ENCODE measurements at places on chromosomes 5 and 9.

DNA sequence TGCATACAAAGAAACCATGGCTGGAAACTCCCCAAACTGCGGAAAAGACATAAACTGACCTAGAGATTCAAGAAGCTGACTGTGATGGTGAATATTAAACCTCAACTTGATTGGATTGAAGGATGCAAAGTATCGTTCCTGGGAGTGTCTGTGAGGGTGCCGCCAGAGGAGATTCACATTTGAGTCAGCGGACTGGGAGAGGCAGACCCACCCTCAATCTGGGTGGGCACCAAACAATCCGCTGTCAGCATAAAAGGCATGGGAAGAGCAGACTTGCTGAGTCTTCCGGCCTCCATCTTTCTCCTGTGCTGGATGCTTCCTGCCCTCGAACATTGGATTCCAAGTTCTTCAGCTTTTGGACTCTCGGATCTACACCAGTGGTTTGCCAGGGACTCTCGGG, 24.8 kb upstream of the WDR5 start:
- DNase-seq: no peak

DNA sequence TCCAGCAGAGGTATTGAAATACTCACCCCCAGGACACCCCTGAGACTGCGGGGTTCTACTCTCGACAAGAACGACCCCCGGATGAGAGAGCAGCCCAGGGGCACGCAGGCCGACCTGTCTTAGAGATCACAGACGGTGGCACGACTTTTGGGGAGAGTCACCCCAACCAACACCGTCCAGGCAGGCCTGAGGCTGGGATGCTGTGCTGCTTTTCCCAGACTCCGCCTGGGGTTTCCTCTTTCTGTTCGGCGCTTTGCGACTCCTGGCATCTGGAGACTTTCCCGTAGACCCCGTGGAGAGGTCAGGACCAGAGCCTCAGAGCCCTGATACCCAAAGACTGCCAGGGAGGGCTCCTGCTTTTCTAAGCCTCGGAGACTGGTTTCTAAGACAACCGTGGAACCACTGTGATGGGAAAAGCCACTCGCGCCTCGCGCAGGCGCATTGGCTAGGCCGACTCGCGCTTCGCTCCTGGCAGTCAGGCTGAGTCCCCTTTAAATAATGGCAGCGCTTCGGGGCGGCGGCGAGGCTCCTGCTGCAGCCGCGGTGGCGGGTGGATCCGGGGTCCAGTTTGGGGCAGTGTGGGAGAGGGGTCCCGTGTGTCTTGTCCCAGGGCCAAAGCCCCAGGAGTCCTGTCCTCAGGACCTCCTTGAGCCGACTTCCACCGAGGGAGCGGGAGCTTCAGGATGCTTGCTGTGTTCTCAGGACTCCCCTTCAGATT, 484.0 kb downstream of the SPATA31A7 start:
- no peak for DNase-seq

DNA sequence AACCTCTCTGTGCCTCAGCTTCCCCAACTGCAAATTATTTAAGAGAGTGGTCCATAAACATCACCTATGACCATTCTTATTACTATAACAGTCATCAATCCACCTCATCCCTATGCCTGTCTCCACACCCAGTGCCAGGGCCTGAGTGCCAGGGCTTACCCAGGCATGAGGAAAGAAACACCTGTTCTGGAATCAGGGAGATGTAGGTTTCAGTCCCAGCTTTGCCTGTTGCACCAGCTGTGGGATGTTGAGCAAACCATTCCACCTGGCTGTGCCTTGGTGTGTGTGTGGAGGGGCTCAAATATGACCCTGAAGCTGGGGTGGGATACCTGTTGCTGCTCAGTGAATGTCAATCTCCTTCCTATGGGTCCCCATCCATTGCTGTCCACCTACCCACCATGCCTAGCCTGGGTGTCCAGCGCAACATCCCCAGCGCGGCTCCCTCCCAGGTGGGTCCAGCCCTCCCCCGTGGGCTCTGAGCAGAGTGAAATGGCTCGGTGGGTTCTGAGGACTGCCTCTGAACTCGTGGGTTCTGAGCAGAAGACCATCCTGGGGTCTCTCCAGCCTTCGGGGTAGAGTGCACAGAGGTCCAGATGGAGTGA, 16.3 kb downstream of the AKNA start:
- no peak for DNase-seq

DNA sequence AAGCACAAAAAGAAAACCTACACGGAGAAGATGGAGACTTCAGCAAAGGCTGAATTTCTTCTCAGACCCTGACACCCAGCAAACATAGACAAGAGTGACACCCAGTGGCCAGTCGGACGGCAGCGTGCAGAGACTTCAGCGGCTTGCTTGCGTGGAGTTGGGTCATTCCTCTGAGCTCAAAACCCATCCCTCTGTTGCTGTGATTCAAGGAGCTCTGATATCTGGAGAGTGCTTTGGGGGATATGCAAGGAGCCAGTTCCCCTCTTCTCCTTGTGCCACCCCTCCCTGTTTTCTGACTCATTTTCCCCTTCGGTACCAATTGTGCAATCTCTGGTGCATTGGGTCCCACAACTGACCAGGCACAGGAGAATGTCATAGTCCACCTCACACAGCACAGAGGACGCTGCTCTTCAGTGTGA, 27.5 kb downstream of the SH3TC2 start:
- DNase-seq: no peak

GRCh38 chr9:12813960-12814876, 39.4 kb downstream of the LURAP1L start:
- DNase-seq: peak; percentile 81

GRCh38 chr9:120362446-120362845, 217.5 kb downstream of the CDK5RAP2 start:
- DNase-seq: no peak

DNA sequence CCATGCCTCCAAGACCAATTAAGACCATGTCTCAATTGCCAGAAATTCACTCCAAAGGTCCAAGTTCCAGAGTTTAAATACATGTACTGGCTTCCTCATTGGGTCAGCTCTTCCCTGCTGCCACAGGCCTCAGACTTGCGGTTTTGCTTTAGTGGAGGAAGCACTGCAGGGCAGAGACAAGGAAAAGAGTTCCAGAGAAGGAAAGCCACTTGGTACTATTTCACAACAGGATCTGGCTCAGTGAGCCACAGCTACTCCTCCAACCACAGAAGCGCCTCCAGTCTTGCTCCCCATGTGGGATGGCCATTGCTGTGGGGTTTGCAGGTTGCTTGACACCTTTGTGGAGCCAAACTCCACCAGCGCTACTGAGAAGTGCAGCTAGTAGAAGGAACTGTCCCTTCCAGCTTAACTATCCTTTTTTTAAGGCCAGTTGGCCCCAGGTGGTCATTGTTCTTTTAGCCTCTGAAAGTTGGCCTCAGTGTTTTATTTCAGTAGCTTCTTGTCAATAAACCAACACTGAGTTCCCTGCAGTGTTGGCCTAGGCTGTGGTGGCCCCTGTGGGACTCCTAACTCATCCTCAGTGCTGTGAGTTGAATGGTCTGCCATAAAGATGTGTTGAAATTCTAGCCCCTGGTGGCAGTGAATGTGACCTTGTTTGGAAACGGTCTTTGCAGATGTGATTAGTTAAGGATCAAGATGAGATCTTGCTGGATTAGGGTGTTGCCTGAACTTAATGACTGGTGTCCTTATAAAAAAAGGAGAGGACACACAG, 93.7 kb upstream of the DAP start:
- no peak for DNase-seq

DNA sequence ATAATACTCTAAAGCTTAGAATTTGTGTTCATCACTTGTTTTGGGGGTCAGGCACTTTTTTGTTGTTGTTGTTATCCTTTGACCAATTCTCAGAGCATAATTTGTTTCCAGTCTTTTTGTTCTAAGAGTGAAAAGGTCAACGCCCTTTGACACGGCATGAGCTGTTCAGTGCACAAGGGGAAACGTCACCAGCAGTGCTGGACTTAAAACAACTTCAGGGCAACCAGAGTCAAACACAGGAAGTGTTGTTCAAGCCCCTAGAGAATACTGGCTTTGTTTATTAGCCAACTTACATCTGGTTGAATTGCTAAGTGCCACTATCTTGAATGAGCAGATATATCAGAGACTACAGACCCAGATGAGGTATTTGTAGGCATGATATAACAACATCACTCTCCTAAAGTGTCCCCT, 368.9 kb downstream of the TMEM161B start:
- no peak for DNase-seq

- DNase-seq: no peak
These were observed 16.4 kb downstream of the FCN2 start for GRCh38 chr9:134896834-134897583.

DNA sequence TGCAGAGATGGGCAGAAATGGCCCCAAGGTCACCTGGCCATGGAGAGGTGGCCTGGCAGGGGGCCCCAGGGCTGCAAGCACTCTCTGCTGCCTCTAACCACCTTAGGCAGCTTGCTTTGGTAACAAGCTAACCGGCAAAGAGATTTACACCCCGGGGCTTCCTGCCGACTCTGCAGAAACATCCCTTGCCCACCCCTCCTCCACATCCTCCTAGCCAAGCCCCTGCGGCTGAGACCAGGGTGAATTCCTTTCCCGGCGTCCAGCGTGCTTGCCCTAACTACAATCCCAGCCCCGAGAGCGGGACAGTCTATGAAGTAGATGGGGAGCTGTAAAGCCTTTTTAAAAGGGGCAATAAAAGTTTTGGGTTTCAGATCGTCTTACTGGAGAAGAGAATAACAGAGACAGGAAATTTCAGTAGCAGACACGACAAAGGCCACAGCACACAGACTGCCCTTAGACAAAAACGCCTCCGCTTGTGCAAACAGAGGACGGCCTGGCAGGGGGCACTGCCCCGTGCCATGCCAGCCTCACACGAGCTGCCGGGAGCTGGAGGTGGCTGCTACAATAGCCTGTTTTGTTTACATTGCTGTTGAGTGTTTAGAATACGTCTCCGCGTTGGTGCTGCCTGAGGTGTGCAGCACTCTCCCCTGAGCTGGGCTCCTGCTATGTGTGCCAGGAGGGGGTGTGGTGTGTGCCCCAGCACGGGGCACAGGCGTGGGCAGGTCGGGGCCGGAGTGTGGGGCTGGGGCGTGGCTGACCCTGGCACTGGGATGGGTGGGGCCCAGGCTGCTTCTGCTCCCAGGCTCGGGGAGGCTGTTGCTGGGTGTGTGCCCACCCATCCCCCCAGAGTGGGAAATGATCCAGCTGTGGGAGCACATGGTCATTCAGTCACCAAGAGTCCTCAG, 15.3 kb downstream of the MYMK start:
- peak; percentile 98 for DNase-seq

- DNase-seq: no peak
These were observed 137.6 kb upstream of the DAPK1 start for GRCh38 chr9:87359958-87360601.

DNA sequence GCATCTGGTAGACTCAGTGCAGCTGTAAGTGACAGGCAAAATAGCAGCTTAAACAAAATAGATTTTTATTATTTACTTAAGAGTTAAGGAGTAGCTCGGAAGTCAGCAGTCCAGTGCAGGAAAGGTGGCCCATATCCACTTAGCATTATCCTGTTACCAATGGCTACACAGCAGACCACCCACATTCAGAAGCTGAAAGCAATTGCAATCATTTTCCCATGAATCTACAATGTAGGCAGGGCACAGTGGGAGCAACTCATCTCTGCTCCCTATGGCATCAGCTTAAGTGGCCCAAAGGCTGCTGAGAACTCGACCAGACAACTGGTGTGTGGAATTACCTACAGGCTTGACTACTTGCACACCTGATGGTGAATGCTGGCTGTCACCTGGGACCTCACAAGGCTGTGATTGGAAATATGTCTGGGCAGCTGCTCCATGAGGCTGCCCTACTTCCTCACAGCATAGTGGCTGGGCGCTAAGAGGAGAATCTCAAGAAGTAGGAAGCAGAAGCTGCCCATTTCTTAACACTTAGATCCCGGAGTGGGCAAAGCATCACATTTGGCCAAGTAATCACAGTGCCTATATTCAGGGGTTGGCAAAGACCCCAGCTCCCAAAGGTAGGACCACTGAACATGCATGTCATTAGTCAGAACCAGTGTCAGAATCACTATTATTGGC, 56.4 kb downstream of the SNX18 start:
- DNase-seq: no peak

- no peak for DNase-seq
These were observed 35.0 kb downstream of the ARL15 start for GRCh38 chr5:54275361-54275760.

DNA sequence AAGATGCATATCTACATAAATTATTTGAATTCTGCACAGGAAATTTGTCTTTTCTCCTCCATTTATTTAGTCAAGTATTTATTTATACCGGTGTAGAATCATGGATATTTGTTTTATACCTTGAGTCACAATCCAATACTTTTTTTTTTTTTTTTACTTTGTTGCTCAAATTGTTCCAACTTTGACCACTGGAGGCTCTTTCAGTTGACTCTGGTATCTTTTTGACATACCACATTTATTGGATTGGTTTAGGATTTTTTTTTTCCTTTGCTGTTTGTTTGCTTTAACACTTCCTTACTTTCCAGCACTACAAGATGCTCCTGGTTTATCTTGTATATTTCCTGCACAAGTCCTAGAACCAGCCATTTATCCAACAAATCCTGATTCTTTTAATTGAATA, 543.1 kb upstream of the RIOK2 start:
- no peak for DNase-seq

DNA sequence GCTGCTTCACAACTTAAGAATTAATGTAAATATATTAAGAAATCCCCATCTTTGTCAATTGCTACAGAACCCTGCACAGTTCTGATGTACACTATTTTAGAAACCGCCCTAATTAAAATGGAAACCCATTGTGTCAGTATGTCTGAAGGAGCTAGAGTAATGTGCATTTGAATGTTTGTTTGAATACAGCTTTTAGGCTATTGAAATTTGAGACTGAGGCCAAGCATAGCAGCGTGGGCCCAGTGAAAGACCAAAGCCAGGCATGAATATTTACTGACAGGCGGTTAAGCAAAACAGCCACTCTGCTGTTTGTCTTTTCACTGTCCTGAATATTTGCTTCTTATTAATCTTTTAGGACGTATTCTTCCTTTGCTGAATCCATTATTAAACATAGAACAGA, 252.3 kb downstream of the IZUMO3 start:
- peak; percentile 31 for DNase-seq

Data from DMS153 (cell line).